Right lung (tissue), 10 donors: ENCODE measurements at places on chromosomes 6 and 20. TPM values are rescaled to one million over a fixed set of nuclear protein-coding genes. Genes with fewer than 3 reads are reported as not detected.

GRCh38 chr6:41200296-41200900 lies 551 bp downstream of the TREML2 start:
- DNase-seq = no peak

Gene TRAPPC3L
- 0.66 TPM for polyA plus RNA-seq

DNA sequence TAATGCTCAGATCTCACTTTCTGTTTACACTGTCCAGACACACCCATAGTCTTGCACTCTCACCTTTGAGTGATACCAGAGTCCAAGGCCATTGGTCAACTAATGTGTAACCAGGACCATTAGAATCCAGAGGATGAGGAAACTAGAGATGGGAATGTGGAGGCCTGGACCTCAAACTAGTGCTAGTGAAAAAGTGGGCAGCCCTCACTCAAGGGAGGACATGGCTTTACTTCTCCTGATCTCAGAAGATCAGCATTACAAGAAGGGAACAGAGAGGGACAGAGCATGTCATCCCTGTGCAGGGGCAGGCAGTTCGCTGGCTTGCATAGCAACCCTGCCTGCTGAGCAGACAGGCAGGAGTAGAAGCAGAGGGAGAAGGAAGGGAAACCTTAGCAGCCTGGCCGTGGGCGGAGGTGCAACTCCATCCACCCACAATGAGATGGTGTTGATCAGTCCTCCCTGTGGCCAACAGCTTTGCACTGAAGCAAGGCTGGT lies 22.6 kb upstream of the XRN2 start:
- no peak for DNase-seq

Gene DST
- 369 TPM for polyA plus RNA-seq

Gene ENPP4
- polyA plus RNA-seq = 10.0 TPM

Gene MOG
- not detected for polyA plus RNA-seq

Gene SGK2
- 8.6 TPM for polyA plus RNA-seq

DNA sequence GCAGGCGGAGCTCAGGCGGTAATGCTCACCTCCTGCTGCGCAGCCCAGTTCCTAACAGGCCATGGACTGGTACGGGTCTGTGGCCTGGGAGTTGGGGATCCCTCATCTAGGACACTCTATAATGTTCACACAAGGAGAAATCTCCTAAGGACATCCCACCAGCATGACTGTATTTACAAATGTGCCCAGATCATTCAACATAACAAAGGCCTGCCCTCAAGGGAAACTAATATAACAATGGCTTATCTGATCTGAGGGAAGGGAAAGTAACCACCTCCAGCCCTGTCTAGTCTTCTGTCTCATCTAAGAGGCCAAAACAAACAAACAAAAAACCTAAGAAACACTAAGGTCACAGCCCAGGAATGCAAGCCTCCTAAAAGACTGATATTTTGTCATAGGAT lies 232.8 kb downstream of the RNGTT start:
- DNase-seq = no peak

Gene TCFL5
- polyA plus RNA-seq = 11.3 TPM

- no peak for DNase-seq
Observed at GRCh38 chr6:9346923-9347322, 911.6 kb upstream of the SLC35B3 start.

DNA sequence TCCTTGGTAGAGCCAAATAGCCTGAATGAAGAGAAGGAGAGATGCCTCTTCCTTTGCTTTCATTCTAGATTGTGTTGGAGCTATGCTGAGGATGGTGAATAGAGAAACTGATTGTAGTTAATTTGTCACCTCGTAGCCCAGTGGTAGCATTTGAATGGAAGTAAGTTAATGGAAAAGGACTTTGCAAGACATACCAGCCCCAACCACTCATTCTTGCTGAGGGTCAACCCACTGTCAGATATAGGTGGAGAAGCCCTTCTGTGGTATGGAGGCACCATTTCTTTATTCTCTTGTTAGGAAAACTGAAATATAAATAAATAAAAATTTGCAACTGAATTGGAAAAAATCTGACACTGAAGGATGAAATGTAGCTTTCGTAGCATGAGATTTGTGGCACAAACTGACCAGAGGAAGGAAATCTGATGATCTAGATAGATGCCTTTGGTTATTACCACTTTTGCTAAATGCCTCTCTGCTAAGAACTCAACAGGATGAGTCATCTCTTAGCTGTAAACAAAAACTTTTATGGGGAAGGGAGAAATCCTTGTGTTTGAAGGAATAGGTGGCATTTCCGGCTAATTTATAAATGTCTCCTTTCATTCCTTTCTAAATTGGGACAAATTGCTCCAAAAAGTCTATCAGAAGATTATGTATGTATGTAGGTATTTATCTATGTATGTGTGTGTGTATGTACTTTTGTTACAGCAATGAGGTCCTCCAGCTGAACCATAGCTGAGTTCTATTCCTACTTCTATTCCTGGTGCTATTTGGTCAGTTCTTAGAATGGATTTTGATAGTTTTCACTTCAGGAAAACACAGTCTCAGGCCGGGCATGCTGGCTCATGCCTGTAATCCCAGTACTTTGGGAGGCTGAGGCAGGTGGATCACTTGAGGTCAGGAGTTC lies 76.5 kb upstream of the SUPT3H start:
- DNase-seq = no peak

Gene C6orf132
- 2.9 TPM for polyA plus RNA-seq
